ENCODE measurements at places on chromosomes 4 and X.

GRCh38 chr4:189826657-189827056, 114.0 kb upstream of the FRG1 start:
- DNase-seq, result no peak

DNA sequence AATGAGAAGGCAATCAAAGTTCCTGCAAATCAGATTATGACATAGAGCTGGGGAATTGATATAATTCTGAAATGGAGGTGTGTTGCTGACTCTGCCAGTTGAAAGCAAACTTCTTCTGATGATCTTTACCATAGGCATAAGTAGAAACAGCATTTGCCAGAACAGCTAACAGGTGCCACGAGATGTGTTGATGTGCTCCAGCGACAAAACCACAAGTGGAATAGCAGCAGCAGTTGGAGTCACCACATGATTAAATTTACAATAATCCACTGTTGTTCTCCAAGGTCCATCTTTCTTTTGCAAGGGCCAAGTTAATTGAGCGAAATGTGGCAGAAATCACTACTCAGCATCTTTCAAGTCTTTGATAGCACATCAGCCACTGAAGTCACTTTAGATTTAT, 3.7 kb upstream of the OSTC start:
- no peak for DNase-seq

DNA sequence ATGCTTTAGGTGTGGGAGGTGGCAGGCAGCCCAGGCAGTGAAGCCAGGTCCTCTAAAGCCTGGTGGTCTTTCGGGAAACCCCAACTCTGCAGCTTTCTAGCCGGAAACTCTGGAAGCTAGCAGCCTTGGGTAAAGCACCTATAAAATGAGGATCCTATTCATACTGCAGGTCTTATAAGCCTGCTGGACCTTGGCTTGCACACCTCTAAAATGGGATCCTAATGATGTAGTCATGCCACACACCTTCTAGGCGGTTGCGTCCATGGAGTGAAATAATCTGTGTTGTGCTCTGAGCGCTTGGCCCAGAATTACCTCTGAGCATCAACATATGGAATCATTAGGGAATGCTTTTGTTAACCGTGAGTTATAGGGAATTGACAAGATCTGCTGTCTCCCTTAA, 36.0 kb upstream of the STS start:
- DNase-seq, result no peak

DNA sequence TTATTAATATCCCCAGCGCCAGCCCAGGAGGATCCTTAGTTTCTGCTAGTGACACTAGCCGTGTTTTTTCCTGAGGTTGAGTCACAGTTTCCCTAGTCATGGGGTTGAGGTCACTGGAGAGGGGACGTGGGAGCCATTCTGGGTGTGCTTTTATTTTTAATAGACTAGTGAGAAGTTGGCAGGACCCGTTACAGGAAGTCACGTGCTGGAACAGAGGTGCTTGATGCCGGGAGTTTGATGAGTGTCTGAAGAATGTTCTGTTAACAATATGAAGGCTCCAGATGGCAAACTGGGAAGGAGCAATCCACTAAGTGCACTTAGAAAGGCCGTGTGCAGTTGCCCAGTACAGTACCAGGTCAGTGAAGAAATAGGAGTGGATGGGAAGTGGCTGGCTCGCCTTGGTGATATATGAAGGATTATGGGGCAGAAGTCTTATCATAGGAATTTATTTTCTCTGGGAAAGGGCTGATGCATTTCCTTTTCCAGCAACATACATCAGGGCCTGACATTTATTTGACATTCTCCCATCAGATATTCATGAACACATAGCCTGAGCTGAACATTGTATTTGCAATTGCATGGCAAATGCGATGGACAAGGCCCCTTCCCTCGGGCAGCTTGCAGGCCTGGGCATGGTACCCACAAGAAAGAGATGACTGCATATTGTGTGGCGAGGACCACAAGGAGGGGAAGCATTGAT, 291.8 kb downstream of the FBXW7 start:
- no peak for DNase-seq

- no peak for DNase-seq
Observed at GRCh38 chr4:89263265-89263664, 44.3 kb downstream of the GPRIN3 start.

DNA sequence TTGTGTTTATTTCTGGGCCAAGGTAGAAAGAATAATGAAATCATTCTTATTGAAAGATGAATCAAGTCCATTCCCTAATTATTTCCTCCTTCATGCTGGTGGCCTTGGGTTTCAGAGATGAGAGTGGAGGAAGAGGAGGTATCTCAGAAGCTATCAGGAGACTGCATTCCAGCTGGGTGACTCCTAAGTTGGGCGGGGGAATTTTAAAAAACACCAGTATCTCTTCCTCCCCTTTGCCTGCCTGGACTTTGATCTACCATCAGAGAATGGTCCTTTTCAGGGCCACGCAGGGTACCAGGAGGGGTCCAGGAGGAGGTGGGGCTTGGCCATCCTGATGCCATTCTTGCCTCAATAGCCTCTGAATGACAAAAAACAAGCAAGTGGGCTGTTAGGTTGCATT, 104.4 kb downstream of the ASMT start:
- DNase-seq, result no peak

- DNase-seq, result no peak
Observed at GRCh38 chrX:43861750-43862149, 20.5 kb downstream of the MAOB start.

- no peak for DNase-seq
Observed at GRCh38 chr4:158948071-158948470, 154.8 kb upstream of the RAPGEF2 start.

- no peak for DNase-seq
Observed at GRCh38 chr4:36243355-36244256, 708 bp downstream of the ARAP2 start.

DNA sequence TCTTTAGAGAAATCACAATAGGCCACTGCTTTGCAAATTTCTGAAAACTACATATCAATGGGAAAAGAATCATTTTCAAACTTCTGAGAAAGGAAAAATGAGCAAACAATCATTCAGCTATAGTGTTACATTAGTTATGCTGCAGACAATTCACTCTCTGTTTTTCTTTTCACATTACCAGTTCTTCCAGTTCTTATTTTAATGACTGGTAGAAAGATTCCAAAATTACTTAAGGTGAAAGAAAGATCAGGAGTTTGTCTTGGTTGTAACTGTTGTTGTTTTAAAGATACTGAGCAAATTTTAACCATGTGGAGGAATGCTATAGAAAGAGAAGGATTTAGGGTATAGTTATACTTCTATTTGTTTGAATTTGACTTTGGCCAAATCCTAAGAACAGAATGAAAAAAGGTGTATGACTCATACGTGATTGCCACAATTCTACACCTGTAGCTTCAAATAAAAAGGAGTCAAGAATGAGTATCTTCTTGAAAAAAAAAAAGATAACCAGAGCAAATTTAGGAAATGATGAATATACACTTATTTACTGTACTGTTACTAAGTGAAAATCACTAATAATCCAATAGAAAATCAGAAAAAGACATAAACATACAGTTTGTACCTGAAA, 21.0 kb upstream of the RASGEF1B start:
- DNase-seq, result no peak

Measured in stimulated activated CD8-positive, alpha-beta memory T cell treated with anti-CD3 and anti-CD28 coated beads, Interleukin-2, amount 100 ng/mL, for 1 hour (primary cell).